ENCODE measurements at places on chromosomes 6 and 20. TPM values are rescaled to one million over a fixed set of nuclear protein-coding genes. Genes with fewer than 3 reads are reported as not detected.
A peak's percentile ranks its signal among the peaks of the same experiment; 100 is the strongest.

The RNF39 gene
- not detected for total RNA-seq

GRCh38 chr6:109362102-109362884 is 20.0 kb downstream of the CD164 start:
- DNase-seq = no peak

GRCh38 chr6:34056305-34057108 is 89.4 kb downstream of the GRM4 start:
- peak; percentile 74 for DNase-seq

The FILIP1 gene
- not detected for total RNA-seq

GRCh38 chr6:108689272-108690161 is 128.8 kb downstream of the FOXO3 start:
- DNase-seq = peak; percentile 98

The HFE gene
- 11.6 TPM for total RNA-seq

The GSTA4 gene
- total RNA-seq = 18.7 TPM

GRCh38 chr6:34352305-34352937 is 40.0 kb downstream of the NUDT3 start:
- DNase-seq = no peak

DNA sequence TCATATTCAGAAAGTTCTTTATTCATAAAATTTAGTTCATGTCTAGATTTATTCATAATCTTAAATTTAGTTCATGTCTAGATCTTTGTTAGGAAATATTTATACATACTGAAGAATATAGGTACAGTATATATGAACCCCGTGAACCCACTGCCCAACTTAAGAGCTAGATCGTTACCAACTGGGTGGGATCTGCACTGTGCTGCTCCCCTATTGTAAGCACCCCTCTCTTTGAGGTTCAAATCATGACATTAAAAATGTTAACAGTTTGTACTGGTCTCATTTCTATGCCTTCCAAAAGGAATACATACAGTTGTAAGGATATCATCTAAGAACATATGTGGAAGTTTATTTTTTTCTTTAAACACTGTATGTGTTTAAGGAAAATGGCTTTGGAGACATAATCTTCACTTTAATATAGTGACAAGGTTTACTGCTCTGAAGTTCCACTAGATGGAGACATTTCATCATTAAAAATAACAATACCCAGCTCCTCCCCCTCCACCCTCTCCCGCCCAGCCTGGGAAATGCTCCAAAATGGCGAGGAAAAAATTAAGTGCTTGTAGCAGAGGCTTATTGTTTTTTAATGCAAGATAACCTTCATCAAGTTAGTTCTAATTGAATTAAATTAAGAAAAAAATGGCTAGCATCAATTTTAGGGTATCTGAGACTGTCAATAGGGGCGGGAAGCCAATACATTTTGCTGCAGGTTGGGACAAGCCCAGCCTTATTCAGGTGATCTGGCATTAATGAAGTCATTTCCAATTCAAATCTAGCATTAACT is 104.1 kb upstream of the TRAF3IP2 start:
- DNase-seq = peak; percentile 70

The SEMG1 gene
- not detected for total RNA-seq

DNA sequence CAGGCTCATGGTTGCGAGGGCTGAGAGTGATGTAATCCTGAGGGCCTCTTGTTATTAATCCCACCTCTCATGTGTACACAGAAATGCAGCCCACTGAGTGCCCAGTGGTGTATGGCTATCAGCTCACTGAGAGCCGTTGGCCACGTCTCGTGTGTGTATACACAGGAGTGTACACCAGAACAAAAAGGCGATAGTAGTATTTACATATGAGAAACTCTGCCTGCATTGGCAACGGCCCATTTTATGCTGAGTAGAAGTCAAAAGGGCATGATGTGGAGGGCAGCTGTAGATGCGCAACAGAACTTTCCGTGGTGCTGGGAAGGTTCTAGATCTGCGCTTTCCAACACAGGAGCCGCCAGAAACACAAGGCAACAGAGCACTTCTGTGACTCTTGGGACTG is 28.9 kb upstream of the CDH4 start:
- DNase-seq = no peak

DNA sequence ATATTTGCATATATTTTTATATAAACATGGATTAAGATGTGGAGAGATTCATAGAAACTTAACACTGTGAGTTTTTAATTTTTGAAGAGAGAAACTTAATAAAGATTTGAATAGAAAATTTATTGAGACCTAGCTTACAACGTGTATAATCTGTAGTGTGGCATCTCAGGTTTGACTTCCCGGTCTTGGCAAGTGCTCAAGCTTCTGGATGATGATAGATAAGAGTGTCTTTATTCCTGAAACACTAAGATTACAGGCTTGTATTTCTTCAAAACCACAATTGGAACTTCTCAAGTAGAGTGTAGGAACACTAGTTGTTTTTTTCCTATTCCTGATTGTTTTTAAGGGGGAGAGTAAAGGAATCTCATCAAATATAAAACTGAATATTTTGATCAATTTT is 64.6 kb upstream of the NOTCH4 start:
- DNase-seq = no peak

DNA sequence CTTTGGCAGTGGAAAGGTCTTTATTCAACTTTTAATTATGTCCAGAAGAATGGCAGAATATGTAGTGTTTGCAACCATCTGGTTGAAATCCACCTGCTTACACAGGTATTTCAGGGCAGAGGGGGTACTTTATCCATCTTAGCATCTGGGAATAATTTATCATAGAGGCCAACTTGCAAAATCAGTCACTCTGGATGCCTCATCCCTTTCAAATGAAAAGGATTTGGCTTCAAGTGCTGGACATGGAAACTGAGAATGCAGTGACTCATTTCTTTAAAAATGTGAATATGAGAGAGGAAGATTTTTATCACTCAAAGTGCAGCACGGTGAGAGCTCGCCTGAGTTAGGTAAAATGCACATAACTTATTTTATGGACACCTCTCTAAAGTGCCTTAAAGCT is 758.3 kb downstream of the KIF16B start:
- no peak for DNase-seq

- peak; percentile 41 for DNase-seq
Observed at GRCh38 chr6:166825553-166826145, 130.7 kb downstream of the RNASET2 start.

DNA sequence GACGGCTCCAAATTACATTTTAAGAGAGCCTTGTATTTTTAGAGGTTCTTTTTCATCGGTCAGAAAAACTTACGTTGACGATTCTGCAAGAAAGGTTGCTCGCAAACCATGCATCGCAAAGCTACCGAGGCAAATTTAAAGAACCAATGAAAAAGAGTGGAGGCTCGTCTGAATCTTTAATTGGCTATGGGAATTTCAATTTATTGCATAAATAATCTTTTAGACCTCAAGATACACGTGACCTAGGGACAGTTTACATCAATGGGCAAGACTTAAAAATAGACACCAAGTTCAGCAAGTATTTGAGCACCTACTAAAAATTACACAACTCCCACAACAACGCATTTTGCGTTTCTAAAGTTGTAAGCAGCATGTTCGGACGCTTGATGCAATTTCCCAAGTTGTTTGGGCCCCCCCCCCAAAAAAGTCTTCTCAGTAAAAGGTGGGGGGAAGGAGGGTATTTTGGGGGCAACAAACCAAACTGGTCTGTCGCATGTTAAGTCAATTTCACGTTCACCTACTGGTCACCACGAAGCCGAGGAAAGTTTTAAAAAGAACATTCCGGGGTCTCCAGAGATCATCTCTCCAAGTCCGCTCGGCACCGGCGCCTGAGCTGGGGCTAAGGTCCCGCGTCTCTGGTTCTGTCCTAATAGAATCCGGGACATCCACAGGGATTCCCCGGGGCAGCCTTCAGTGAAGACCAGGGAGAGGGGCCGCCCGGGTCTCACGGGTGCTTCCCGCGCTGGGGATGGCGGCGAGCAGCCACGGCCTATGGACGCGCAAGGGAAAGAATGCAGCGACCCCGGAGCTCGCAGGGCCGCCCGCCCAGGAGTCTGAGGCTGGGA is 851 bp downstream of the SNX5 start:
- peak; percentile 64 for DNase-seq

The C20orf204 gene
- 1.7 TPM for total RNA-seq

DNA sequence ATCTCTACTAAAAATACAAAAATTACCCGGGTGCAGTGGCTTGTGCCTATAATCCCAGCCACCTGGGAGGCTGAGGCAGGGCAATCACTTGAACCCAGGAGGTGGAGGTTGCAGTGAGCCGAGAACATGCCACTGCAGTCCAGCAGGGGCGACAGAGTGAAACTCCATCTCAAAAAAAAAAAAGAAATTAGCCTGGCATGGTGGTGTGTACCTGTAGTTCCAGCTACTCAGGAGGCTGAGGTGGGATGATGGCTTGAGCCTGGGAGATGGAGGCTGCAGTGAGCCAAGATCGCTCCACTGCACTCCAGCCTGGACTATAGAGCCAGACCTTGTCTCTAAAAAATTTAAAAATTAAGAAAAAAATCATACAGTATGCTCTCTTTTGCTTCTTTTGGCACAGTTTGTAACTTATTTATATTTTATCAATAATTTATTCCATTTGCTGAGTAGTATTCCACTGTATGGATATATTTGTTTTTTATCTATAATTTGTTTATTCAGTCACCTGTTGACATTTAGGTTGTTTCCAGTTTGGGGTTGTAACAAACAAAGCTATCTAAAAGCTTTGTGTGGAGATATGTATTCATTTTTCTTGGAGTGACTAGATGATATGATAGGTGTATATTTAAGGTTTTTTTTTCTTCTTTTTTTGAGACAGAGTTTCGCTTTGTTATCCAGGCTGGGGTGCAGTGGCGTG is 8.0 kb upstream of the MYBL2 start:
- DNase-seq = no peak

GRCh38 chr20:16926626-16927430 is 178.7 kb downstream of the OTOR start:
- no peak for DNase-seq

DNA sequence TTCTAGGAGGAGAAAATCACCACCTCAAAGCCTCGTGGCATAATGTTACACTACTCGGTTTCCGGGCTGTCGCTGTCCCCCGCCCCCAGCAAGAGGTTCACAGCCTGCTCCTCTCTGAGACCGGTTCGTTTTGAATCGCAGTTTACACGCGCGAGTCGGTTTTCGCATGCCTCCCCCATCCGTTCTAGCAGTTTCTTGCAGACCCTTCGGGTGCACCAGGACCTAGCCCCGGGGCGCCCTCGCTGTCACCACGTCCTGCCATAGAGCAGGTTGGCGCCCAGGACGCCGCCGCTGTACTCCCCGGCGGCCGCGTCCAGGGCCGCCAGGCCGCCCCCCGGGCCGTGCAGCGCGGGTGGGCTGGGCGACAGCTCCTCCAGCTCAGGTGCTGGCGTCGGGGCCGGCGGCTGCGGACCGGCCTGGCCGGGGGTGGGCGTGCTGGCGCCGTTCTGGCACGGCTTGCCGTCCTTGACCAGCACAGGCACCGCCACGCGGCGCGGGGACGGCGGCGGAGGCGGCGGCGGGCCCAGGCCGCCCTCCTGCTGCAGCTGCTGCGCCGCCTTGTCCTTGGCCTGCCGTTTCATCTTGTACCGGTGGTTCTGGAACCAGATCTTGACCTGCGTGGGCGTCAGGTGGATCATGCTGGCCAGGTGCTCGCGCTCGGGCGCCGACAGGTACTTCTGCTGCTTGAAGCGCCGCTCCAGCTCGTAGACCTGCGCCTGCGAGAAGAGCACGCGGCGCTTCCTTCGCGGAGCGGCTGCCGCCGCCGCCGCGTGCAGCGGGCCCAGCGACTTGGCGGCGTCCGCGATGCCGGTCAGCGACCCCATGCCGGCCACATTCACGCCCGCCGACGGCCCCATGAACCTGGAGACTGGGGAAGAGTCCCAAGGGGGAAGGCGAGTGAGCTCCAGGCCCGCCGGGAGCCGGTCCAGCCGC is 1.4 kb downstream of the NKX2-4 start:
- DNase-seq = peak; percentile 5

The ATP9A gene
- 18.7 TPM for total RNA-seq

DNA sequence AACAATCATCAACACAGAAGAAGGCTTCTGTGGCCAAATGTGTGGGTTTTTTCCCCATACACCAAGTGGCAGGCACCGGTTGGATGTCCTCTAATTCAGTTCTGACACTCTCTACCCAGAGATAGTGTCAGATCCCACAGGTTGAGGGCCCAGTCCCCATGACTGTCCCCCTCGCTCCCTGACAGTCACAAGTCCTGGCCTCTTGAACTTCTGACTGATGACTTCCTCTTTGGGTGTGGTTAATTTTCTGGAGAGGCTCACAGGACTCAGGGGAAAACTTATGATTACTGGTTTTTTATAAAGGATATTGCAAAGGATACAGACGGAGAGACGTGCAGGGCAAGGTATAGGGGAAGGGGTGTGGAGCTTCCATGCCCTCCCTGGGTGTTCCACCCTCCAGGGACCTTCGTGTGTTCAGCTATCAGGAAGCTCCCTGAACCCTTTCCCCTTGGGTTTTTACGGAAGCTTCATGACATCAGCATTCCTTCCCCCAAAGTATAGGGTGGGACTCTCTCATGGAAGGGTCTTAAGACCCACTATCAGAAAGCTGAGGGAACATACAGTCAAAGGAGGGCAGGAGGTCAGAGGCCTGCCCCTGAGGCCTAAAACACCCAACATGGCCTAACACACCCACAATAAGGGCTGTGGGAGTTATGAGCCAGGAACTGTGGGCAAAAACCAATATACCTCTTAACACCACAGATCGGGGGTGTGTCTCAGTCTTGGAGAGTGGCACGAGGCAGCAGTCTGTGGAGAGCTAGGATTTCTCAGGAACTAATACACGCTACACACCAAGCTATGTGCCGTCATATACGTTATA is 33.3 kb downstream of the FARS2 start:
- DNase-seq = no peak

DNA sequence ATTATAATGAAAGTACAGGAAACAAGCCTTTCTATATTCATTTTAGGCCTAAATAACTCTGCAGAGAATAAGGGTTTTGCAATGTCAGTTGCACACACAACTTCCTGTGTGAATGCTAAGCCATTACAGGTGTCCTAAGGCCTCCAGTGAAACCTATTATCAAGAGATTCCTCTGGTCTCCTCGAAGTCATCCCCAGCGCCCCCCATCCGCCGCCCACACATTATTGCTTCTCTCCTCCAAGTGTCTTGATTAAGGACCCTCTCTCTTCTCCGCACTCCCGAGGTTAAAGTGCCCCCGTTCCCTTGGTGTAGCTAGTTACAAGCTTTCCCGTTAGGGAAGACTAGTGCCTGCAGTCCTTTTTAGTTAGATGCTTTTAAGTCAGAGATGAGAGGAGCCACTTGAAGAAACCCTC is 1.3 kb downstream of the HIVEP2 start:
- peak; percentile 16 for DNase-seq

The SPATS1 gene
- total RNA-seq = not detected

The EGFL8 gene
- total RNA-seq = 2.8 TPM

DNA sequence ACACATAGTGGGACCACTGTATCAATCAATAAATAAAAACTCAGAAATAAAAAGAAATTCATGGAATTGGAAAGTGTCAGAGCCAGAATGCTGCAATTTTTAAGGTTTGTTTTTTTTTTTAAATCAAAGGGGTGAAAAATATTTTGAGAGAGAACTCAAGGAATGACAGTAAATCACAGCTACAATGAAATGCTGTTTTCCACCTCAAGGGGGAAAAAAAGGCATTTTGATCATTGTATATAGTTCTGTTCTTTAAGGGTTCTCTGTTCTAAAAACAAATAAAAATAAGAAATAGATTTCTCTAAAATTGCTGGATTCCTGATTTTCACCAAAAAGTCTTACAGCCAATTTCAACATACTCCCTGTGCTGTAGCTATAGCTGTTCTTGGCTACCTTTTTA is 24.5 kb downstream of the FAXC start:
- no peak for DNase-seq

- DNase-seq = no peak
Observed at GRCh38 chr20:40628877-40629276, 60.2 kb downstream of the MAFB start.

- no peak for DNase-seq
Observed at GRCh38 chr20:34970193-34970840, 14.6 kb downstream of the MYH7B start.

- peak; percentile 54 for DNase-seq
Observed at GRCh38 chr6:30747300-30747687, 2.9 kb upstream of the IER3 start.

The RNF182 gene
- total RNA-seq = 17.0 TPM

The TGM3 gene
- not detected for total RNA-seq

All from RPMI7951 (cell line).